ENCODE measurements at places on chromosomes 6 and 20. TPM values are rescaled to one million over a fixed set of nuclear protein-coding genes. Genes with fewer than 3 reads are reported as not detected.
A peak's percentile ranks its signal among the peaks of the same experiment; 100 is the strongest.

ABCF1 gene
- 39.3 TPM for total RNA-seq

CASS4 gene
- 0.71 TPM for total RNA-seq

SYNE1 gene
- 130 TPM for total RNA-seq

AIG1 gene
- total RNA-seq: 54.9 TPM

RAB23 gene
- total RNA-seq: 11.3 TPM

OGFR gene
- total RNA-seq: 24.6 TPM

HCK gene
- 7.4 TPM for total RNA-seq

LHFPL5 gene
- total RNA-seq: not detected

DNA sequence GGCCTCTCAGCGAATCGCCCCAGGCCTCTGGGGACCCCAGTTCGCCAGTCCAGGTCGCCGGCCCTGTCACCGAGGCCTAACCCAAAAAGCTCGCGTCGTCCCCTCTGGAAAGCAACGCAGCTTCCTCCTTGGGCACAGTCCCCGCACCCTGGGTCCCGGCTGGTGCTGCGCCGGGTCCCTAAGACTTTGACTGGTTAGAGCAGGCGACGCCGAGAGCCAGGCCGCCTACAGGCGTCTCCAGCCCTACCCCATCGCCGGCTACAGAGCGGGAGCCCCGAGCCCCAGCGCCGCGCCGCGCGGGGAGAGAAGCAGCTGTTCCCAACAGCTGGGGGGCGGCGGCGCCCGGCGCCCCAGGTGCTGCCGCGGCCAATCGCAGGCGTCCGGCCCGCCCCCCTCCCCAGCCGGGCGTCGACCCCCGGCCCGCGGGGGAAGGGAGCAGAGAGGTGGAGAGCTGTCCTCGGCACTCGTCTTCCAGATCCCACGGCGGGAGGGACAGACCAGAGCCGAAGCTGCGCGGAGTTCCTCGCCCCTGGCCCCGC is 540 bp upstream of the RBM24 start:
- peak; percentile 91 for DNase-seq

DNA sequence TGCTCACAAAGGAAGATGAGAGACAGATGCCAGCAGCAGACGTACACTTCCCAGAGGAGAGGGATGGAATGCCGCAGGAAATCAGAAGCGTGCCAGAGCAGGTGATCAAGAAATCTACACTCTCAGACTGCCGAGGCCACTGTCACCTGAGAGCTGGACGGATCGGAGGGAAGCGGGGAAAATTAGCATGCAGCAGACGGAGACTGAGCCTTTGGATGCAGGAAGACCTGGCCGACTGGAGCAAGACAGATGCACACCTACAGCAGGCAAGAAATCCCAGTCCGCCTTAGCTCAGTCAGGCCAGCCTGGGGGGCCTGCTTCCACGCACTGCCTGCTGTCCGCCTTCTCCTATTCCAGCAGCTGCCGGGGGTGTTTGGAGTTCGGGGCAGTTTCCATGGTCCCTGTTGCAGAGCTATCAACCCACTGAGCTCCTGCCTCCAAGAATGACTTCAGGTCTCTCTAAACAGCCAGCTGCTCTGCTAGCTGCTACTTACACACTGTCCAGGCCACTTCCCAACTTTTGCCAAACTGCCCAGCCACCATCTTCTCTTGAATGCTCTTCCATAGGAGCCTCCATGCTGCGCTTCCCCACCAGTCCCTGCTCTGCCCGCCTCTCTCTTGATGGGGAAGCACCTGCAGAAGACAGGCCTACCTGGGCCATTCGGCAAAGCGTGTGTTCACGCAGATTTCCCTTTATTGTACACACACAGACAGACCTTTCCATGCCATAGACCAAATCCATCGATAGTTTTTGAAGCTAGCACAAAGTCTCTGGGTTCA is 368.5 kb downstream of the ZFAND3 start:
- DNase-seq: no peak

- no peak for DNase-seq
Observed at GRCh38 chr20:32157611-32158010, 48.1 kb downstream of the TM9SF4 start.

DNA sequence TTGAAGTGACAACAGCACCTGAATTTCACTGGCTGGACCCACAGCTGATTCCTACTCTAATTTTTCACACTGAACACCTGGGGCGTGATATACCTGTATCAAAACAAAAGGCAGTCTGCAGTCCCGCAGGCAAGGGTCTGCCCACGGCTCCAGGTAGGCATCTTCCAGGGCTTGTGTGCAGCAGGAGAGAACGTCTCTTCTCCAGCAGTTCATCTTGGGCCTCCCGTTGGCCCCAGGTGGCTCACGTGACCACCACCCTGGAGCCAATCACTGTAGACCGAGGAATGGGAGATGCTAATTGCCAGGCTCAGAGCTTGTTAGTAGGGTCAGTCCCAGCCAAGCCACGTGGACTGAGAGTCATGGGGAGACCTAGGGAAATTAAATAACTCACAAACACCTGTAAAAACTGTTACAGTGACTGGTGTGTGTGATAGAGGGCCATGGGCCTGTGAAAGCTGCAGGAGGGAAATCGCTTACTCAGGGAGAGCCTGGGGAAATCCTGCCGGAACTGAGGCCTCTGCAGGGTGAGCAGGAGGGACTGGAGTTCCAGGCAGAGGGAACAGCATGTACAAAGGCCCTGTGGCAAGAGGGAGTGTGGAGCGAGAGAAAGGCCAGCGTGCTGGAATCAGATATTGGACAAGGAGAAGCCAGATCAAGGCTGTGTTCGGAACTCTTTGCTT is 83.4 kb downstream of the EYA2 start:
- DNase-seq: no peak

DNA sequence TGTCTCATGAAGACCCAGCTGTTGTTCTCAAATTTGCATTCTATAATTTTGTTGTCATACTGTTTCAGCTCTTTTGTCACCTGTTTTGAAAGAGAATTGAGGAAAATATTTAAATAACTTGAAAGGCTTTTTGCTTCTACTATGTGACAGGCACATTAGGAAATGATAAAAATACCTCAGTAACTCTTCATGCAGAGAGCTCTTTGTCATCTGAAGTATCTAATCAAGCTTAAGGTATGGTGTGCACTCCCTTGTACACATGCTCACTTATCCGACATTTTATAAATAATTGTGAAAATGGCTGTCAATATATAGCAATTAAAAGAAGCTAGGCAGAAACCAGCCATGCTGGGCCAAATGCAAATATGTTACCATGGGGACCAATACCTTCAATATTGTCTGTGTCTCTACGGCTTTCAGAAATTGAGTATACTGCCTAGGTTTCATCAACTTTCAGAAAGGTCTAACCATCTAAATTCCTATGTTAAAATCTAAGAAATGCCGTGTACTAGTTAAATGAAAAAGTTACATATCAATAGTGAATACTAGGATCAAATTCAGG is 349.0 kb downstream of the RNGTT start:
- no peak for DNase-seq

DNA sequence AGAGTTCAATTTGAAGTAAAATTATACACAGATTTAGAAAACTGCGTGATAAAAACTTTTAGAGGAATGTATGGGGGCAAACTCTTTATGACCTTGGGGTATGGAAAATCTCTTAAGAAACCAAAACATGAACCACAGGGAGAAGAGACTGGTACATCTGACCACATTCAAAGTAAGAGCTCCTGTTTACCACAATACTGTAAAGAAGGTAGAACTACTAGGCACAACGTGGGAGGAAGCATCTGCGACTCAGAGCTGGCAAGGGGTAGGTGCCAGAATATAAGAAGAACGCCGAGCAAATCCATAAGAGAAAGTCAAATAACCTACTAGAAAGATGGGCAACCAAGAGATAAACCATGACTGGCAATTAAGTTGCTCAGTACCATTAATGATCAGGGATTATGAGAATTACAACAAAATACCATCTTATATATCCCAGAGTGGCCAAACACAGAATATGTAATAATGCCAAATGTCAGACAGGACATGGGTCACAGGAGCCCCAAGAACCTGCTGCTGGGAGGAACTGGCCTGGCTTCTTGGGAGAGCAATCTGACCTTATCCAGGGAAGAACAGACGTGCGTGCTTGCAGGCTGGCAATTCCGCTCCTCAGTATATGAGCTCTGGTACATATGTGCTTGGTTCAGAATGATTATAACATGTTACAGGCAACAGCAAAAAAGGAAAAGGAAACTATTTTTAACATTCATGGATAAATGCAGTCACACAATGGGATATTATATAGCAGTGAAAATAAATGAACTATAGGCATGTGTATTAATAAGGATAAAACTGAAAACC is 50.2 kb downstream of the INSM1 start:
- DNase-seq: no peak

GRCh38 chr6:52317211-52317610 is 32.7 kb upstream of the MCM3 start:
- DNase-seq: no peak

DNA sequence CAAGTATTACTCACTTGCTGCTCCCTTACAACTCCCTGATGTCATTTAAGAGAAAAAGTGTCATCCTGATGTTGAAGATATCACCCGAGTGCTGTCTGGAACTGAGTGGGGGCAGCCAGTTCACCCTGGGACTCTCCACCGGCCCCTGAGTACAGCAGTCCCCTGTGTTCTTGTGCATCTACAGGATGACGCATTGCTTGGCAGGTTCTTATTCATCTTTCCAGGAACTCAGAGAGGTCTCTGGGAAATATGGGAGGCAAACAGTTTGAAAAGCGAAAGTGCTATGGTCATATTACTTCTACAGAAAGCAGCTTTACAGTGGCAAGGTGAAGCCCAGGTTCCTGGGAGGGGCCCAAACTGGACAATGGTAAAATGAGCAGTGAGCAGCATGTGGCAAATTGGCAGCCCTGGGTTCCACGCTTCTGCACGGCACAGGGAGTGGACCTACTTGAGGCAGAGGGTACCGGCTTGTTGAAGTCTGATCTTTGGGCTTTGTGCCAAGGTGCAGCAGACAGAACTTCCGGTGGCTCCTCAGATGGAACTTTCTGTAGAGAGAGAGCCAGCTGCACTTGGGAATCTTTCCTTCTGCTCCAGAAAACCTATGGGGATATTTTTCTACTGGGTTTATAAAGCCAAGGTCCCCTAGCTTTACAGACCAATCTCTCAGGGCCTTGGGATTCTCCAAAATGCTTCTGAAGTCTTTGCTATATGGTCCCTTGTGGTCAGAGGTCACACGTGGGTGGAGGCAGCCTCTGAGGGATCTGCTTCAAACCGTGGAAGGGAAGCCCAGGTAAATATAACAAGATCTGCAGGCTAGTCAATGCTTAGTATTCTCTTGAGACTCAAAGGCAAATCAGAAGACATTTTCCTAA is 128.3 kb downstream of the MAP3K7 start:
- DNase-seq: peak; percentile 49

- peak; percentile 77 for DNase-seq
Observed at GRCh38 chr20:1895674-1896483, 672 bp downstream of the SIRPA start.

DNA sequence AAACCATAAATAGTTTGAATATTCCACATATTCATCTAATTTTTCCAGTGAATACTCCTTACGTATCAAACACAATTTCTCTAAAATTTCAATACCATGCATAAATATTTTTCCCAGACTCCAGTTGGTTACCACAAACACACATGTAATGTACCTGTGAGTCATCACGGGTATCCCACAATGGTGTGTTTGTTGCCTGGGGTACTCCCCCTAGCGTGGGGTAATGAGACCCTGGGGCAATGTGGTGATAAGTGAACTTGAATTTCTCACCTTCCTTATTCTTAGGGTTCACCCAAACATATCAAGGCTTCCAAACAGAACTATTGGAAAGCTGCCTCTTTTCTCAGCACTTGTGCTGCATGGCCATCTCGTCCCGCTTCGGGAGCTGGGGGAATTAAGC is 51.0 kb downstream of the STX7 start:
- no peak for DNase-seq

DNA sequence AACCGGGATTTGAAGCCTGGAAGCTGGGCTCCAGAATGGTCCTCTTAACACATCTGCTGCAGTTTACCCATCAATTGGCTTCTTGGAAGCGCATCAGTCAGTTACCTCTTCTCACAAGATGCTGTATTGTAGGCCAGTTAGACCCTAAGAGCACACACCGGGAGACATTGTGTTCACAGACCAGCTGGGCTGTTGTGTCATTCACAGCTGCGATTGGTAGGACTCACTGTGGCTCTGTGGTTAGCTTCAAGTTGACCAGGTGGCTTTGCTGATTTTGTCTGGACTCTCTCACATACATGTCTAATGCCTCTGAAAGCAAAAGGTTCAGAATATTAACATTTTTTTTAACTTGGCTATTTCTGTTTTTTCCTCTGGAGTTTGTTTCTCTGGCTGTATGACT is 64.8 kb downstream of the SNX9 start:
- DNase-seq: no peak

- DNase-seq: no peak
Observed at GRCh38 chr6:16286151-16286522, 47.8 kb downstream of the GMPR start.

DNA sequence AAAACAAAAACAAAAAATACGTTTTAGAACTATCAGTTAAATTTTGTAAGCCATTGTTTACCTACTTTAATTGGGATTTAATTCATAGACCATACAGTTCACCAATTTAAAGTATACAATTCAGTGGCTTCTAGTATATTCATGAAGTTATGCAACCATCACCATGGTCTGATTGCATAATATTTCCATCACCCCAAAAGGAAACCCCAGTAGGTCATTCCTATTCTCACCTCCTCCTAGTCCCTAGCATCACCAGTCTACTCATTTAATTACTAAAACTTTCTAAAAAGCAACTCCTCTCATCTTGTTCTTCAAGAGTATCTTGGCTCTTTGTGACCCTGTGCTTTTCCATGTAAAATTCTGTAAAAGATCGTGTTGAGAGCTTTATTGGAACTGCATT is 60.2 kb downstream of the ASXL1 start:
- DNase-seq: no peak

Data from right cardiac atrium (tissue), 5 donors.